ENCODE measurements at places on chromosomes 3 and 15.

DNA sequence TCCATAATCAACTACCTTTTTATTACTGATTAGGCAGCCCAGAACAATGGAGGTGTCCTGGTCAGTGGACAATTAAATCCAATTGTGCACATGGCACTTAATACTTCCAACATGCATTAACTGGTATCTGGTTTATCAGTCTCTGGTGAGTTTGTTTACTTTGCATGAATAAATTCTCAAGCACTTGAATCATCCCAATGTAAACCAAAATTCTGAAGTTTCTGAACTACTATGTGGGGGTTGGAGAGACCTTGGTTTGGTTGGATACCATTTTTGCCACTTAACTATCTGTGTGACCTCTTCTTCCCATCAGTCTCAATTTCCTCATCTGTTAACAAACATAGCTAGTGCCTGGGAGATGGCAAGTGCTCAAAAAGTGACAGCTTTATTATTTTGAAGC lies 70.5 kb upstream of the MAP4 start:
- DNase-seq, result no peak

- DNase-seq, result no peak
Measured at GRCh38 chr3:25982756-25983155, 192.9 kb downstream of the OXSM start.

- no peak for DNase-seq
Measured at GRCh38 chr3:107661447-107662123, 138.8 kb downstream of the BBX start.

DNA sequence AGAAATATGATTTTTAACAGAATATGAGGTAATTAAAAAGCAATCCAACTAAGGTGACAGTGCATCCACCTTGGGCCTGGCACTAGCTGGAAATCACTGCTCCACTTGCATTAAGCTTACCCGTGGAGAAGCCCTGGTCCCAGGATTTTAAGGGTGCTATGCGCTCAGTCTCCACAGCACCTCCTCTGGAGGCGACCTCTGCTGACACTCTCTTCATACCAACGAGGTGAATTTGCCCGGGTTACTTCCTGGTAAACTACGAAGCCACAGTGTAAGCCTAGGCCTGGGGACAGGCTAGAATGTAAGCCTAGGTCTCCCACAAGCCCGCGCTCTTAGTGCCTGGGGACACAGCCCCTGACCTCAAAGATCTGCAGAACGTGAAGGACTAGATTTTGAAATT lies 793 bp downstream of the APOD start:
- no peak for DNase-seq

DNA sequence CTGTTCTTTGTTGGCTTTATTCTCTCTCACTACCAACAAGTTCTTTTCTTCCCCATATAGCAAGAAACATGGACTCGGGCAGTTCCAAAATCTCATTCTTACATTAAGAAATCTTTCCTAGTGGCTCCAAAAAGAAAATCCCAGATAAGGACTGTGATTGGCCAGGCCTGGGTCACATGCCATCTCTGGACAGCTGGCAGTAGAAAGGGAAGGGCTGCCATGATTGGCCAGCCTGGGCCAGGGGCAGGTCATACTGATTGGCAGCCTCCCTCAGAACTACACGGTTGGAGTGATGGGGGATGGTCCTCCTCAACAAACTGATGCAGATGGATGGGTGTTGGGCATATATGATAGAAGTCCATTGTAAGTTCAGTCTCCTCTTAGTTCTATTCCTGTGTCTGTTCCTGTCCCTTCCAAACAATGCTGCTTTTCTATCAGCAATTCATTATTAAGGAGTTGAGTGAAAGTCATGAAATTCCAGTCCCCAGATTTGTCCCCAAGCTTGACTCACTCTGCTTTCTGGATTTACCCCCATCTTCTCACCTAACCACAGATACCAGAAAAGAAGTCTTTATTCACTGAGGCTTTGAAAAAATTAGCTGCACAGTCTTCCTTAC lies 175.5 kb downstream of the ATG7 start:
- DNase-seq, result no peak

DNA sequence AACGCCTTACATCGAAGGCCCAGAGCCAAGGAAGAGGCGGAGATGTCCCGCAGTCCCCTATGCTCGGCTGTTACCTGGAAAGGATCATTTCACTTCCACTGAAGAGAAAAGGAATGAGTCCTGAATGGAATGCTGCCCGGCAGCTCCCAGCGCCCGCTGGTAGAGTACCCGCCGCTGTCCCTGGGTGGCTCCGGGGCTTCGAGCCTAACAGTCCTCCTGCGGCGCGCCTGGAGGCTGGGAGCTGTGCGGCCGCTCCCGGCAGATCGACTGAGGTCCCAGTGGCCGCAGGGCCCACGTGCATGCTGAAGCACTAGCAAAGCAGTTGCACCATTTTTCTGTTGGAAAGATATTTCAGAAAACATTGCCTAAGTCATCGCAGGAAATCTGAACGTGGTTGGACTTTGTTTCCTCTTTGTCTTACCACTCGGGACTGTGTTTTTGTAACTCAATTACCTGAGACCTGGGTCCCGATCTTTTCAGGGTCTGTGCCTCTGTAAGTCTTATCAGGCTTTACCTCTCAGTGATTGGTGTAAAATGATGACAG lies 984 bp downstream of the RNU6-1 start:
- no peak for DNase-seq

DNA sequence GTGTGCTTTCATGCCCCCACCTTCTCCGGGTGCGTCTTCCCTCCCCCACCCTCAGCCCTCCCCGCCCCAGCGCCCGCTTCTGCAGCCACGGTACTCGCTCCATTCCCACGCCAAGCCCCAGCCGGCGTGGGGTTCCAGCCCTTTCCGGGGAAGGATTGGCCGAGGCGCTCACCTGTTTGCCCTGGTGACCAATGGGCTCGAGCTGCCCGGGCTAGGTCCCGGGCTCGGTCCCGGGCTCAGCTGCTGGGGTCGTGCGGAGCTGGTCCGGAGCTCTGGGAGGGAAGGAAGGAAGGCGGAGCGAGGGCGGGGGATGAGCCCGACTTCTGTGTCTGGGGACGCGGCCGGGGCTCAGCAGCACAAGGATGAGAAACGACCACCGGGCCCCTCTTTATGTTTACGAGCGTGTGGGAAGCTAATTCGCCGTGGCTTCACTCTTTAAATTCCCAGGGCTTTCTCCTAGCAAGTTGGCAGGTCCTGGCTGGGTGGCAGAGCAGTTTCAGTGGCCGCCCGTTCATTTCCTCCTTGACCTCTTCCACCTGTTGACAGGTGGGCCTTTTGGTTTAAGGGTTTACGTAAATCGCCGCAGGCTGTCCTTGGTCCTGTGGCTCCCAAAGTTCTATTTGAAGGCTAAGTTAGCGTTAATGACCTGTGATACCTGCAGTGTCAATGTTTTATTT lies at the start of gene IGSF10:
TSS of gene IGSF10 (minus strand) at position 288 of the 677 bp plus-strand sequence. CDS start 2,352 bp downstream, outside the sequence.
- DNase-seq, result no peak

DNA sequence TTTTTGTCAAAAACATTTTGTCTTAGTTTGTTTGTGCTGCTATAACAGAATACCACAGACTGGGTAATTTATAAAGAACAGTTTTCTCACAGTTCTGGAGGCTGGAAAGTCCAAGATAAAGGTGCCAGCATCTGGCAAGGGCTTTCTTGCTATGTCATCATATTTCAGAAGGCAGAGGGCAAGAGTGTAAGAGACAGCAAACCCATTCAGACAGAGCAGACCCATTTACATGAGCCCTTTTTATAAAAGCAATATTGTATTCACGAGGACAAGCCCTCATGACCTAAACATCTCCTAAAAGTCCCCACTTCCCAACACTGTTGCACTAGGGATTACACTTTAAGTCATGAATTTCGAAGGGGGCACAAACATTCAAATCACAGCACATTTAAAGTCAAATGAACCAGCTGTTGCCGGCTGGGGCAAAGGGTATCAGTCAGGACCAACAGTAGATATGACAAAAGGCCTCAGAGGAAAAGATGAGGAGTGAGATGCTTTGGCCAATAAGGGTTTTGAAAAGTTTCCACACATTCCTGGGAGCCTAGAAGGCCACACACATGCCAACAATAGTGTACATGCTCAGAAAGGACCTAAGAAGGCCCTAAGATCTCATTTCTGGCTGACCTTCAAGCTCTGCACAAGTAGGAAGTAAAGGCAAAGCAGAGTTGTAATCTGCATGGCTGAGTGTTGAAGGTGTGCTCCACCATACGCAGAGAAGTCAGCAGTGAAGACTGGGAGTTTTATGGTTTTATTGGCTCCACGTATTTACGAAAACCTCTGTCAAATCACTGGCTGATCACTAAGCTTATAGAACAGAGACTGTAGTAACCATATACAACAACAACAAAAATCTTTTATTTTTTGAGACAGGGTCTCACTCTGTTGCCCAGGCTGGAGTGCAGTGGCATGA lies 37.9 kb downstream of the UQCC5 start:
- DNase-seq, result no peak

DNA sequence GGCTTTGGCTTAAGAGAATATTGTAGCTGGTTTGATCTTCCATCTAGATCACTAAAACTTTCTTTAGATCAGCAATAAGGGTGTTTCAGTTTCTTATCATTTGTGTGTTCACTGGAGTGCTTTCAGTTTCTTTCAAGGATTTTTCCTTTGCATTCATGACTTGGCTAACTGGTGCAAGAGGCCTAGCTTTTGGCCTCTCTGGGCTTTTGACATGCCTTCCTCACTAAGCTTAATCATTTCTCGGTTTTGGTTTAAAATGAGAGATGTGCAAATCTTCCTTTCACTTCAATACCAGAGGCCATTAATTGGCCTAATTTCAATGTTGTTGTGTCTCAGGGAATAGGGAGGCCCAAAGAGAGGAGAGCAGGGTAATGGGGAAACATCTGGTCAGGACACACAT lies 30.3 kb upstream of the CCNB2 start:
- DNase-seq, result no peak
